Calu3 (cell line): ENCODE measurements at places on chromosomes 2 and 18.

DNA sequence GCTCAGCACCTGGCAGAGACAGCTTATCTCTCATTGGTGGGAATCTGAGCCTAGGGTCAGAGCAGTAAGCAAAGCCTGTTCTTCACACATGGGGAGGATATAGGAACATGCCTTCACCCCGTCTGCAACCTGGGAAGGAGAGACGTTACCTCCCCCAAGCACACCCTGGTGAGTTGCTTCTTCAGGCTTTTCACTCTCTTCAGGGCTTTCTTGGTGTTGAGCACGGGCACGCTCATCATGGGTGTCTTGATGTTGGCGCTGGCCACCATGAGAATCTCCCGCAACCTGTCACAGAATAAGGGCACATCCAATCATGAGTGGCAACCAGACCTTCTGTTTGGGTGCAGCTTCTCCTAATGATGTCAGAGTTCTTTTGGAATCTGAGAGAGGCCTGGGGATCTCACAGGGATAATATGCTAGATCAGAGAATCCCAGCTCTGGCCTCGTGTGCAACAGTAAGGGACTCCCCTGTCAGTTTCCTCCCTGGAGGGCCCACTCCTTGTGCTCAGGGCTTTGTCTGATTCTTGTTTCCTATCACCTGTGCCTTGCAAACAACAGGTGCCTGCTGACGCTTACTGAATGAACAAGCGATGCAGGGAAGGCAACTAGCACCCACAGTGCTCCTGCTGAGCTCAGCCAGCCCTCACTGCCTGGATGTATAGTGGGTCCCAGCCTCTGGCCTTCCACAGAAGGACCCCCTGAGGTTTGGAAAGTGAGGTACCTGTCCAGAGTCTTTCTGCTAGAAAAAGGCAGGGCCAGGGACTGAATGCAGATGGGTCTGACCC is 66.3 kb downstream of the POLR1A start:
- no peak for DNase-seq

DNA sequence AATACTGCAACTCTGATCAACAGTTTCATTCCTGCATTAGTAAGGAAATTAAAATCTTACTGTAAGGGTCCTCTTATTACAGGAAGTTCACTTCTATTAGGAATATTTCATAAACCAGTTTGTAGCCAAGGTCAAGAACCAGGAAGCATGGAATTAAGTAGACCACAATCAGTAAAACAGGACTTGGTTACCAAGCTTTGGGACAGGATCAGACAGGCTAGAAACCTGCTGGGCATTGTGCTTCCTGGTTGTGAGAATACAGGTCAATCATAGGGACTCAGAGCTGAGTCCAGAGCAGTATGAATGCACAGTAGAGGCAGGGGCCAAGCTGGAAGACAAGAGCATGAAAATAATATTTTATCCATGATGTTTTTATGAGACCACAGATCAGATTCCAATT is 248.0 kb downstream of the IKZF2 start:
- peak; percentile 51 for DNase-seq

DNA sequence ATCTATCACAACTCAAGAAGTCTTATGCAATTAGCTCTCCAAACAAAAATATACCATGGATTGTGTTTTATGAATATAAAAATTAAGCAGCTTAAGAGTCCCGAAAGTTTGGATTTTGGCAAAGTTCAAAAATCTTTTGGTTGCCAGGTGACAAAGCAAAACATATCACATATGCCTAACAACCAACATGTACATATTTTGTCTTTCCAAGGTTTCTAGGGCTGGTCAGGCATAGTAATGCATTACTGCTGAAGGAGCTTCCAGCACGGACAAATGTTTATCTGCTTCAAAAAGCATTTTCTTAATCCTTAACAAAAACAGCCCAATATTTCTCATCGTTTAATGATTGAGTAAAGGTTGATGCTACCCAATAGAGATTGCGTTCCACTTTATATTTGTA is 1327.1 kb upstream of the ZEB2 start:
- no peak for DNase-seq

DNA sequence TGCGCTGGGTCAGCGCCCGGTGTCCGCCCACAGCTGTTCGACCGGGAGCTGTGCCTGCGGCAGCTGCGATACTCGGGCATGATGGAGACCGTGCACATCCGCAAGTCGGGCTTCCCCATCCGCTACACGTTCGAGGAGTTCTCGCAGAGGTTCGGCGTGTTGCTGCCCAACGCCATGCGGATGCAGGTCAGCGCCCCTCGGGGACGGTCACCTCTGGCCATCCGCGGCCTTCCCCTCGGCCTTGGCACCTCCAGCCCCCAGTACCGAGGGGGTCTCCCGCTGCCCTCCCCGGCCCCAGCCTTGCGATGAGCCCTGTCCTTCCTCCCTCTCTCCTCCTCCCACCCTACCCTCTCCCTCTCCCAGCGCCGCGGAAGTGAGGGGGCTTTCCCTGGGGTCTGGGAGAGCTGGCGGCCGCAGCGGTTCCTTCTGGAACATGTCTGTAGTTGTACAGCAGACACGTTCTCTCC is 53.2 kb upstream of the GPR17 start:
- no peak for DNase-seq

- DNase-seq, result no peak
Measured at GRCh38 chr18:57930476-57930875, 113.5 kb upstream of the NEDD4L start.

GRCh38 chr2:63663013-63663864 is 74.5 kb downstream of the MDH1 start:
- DNase-seq, result no peak

GRCh38 chr2:168090366-168091135 is 156.8 kb downstream of the STK39 start:
- no peak for DNase-seq

GRCh38 chr18:74097803-74098202 is 49.8 kb downstream of the FBXO15 start:
- DNase-seq, result no peak

- DNase-seq, result no peak
Measured at GRCh38 chr2:174499371-174499770, 12.5 kb upstream of the GPR155 start.

DNA sequence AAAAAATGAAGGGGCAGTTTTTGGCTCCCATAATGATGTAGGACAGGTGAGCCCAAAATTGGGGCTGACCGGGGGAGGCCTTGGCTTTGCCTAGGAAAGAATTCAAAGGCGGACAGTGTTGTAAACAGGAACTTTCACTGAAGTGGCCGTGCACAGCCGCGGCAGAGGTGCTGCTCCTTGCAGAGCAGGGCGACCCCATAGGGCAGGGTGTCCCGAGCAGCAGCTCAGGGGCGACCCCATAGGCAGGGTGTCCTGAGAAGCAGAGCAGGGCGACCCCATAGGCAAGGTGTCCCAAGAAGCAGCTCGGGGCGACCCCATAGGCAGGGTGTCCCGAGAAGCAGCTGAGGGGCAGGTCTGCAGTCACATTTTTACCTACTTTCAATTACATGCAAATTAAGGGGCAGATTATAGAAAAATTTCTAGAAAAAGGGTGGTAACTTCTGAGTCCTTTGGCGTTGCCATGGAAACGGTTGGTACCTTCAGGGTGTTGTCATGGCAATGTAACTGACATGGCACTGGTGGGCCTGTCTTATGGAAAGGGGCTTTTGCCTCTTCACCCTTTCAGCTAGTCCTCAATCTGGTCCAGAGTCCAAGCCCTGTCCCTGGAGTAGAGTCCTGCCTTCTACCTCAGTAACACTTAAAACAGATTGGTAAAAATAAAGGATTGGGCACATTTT is 134.5 kb downstream of the FBXO15 start:
- no peak for DNase-seq
